ENCODE measurements at places on chromosomes 12 and 14. TPM values are rescaled to one million over a fixed set of nuclear protein-coding genes. Genes with fewer than 3 reads are reported as not detected.
A peak's percentile ranks its signal among the peaks of the same experiment; 100 is the strongest.

RNASE4 gene
- total RNA-seq: 0.19 TPM

NUMB gene
- 26.4 TPM for total RNA-seq

TAS2R7 gene
- not detected for total RNA-seq

LMO3 gene
- not detected for total RNA-seq

GRCh38 chr12:42589465-42590329 lies at the start of gene PRICKLE1:
PRICKLE1 (minus strand) TSS chr12:42589746; CDS start chr12:42472516, 117,230 bp downstream.
- peaks cover 14% of the 10 kb centered on the region for H3K4me1 ChIP-seq
- H3K27ac ChIP-seq: no peak within 1 kb of the TSS
- peaks cover 59% of the 10 kb centered on the region for H3K27me3 ChIP-seq
- peak within 1 kb of the TSS; percentile 65 for H3K4me3 ChIP-seq
- DNase-seq: peak; percentile 17

DNA sequence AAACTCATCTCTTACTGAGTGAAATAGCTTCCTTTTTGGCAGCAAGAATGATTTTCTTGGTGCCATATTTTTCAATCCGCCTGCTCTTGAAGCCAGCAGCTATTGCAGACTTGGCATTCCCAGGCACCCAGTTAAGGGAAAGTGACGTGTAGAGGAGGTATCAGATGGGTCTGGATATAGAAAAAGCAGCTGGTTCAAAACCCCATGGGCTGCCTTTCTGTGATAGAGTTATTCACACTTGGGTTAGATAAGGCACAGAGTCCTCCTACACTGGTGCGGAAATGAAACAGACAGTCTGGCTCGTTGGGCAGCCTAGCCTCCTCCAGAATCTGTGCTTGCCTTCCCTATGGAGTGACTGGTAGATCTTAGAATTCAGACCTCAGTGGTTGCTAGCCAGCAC lies 62.2 kb downstream of the PTPN11 start:
- no peak overlapping the region for H3K27ac ChIP-seq
- peaks cover 71% of the 10 kb centered on the region for H3K36me3 ChIP-seq
- no peaks in the 10 kb centered on the region for H3K27me3 ChIP-seq
- no peak overlapping the region for H3K4me3 ChIP-seq
- DNase-seq: no peak

GRCh38 chr12:19198272-19198671 lies 68.7 kb downstream of the PLEKHA5 start:
- H3K36me3 ChIP-seq: no peaks in the 10 kb centered on the region
- no peak for DNase-seq
- no peak overlapping the region for H3K4me3 ChIP-seq
- H3K4me1 ChIP-seq: no peaks in the 10 kb centered on the region
- H3K27me3 ChIP-seq: peaks cover 4% of the 10 kb centered on the region
- no peak overlapping the region for H3K27ac ChIP-seq

- H3K4me1 ChIP-seq: peaks cover 41% of the 10 kb centered on the region
- peak; percentile 70 for DNase-seq
- H3K27me3 ChIP-seq: peaks cover 3% of the 10 kb centered on the region
- peaks cover 3% of the 10 kb centered on the region for H3K36me3 ChIP-seq
- no peak overlapping the region for H3K27ac ChIP-seq
Measured at GRCh38 chr12:124764451-124764850, 99.2 kb downstream of the SCARB1 start.

GRCh38 chr14:24246765-24247212 lies 4.4 kb upstream of the TINF2 start:
- peaks cover 5% of the 10 kb centered on the region for H3K36me3 ChIP-seq
- DNase-seq: peak; percentile 40
- H3K27ac ChIP-seq: peak overlapping the region; percentile 83
- peak overlapping the region; percentile 31 for H3K4me3 ChIP-seq
- no peaks in the 10 kb centered on the region for H3K27me3 ChIP-seq
- peaks cover 36% of the 10 kb centered on the region for H3K4me1 ChIP-seq

DNA sequence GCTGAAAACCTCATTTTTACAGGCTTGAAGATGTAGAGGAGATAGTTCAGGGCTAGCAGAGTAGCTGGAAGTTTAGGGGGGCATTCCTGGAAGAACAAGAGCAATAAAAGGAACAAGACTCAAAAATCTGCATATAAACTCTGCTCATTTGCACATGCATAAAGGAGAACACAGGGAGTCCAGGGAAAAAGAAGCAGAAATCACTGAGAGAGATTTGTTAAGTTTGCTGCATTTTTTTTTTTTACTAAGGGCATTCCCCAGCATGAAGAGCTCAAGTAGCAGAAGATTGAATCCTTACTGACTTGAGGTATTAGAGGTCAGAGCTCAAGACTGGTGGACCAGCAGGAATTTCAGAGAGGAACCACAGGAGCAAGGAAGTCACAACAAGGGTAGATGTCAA lies 28.2 kb upstream of the BCL11B start:
- H3K36me3 ChIP-seq: peaks cover 11% of the 10 kb centered on the region
- H3K4me3 ChIP-seq: no peak overlapping the region
- H3K4me1 ChIP-seq: no peaks in the 10 kb centered on the region
- no peak for DNase-seq

GRCh38 chr14:99041141-99041819 lies 230.7 kb downstream of the BCL11B start:
- no peaks in the 10 kb centered on the region for H3K4me1 ChIP-seq
- H3K27ac ChIP-seq: no peak overlapping the region
- no peak for DNase-seq
- H3K27me3 ChIP-seq: no peaks in the 10 kb centered on the region
- no peak overlapping the region for H3K4me3 ChIP-seq

DNA sequence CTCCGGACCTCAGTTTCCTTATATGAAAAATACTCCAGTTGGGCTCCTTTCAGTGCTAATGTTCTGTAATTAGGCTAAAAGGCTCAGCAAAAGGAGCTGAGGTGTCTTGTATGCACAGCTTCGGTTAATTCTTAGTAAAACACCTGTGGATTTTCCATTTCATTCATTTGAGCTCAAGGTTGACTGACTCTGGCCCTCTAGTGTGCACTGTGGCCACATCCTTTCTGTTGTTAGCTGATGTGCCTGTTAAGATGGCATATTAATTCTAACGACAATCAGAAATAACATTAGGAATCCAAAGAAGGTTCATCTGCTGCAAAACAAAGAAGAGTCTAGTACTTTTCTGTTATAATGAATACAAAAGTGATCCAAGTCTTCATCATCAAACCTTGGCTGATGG lies 45.6 kb downstream of the UNC79 start:
- no peaks in the 10 kb centered on the region for H3K4me1 ChIP-seq
- DNase-seq: no peak
- H3K27me3 ChIP-seq: peaks cover 15% of the 10 kb centered on the region

DNA sequence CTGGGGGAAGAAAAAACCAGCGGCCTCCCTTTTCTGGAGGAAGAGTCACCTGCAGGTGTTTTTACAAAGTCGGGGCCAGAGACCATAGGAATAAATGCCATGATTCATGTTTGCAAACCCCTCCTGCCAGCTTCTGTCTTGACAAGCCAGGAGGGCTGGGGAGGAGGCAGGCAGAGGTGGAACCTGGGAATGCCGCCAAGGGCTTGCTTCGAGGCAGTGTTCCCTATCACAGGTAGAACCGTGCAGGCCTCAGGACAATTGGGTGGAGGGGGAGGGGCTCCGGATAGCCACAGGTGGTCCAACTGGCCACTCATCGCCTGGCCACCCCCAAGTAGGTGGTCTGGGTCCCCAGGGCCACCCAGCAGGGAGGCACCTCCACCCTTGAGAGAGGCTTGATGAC lies 14.2 kb upstream of the DLK1 start:
- H3K36me3 ChIP-seq: no peaks in the 10 kb centered on the region
- H3K4me3 ChIP-seq: no peak overlapping the region
- peaks cover 30% of the 10 kb centered on the region for H3K27me3 ChIP-seq
- no peak for DNase-seq

- H3K27me3 ChIP-seq: no peaks in the 10 kb centered on the region
- H3K4me3 ChIP-seq: no peak overlapping the region
- DNase-seq: no peak
Measured at GRCh38 chr14:63387711-63388110, 69.0 kb upstream of the GPHB5 start.

DNA sequence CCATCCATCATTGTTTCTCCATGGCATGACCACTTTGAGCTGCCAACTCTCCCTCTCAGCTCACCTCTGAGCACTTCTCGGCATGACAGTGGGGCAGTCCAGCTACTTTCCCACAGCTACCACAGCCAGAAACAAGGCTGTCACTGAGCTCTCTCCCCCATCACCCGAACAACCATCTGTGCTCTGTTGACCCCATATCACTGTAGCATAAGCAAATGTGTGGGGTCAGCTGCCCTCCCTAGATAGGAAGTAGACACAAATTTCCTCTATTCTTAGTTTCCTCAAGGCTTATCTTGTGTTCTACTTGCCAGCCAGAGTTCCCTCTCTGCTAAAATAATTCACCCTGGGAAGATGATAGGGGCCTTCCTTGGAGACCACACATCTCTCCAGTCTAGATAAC lies 82.6 kb upstream of the FUT8 start:
- H3K36me3 ChIP-seq: no peaks in the 10 kb centered on the region
- H3K4me3 ChIP-seq: no peak overlapping the region

- H3K27me3 ChIP-seq: no peaks in the 10 kb centered on the region
- H3K27ac ChIP-seq: no peak overlapping the region
- H3K4me3 ChIP-seq: no peak overlapping the region
- no peak for DNase-seq
Measured at GRCh38 chr12:113082486-113083148, 26.1 kb downstream of the DTX1 start.
